Activated B cell treated with CpG ODN at 0.5 μM for 24 hours (primary cell): ENCODE measurements at places on chromosomes 12 and 14.

DNA sequence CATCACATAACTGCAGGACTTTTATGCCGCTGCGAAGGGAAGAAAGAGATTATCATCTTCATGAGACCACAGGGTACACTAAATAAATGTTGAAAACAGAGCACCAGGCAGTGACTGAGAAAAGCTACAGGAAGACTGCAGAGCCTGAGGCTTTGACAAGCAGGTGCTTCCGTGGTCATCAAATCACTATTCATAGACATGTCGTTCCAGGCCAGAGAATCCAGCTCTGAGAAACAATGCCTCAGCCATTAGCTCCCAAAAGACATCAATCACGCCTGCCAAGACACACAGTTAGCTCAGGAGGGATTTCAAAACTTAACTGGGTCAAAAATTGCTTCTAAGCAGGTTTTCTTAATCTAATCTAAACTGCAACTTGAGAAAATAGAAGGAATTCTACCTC is 47.2 kb upstream of the GARIN6 start:
- no peak for DNase-seq

- no peak for DNase-seq
Observed at GRCh38 chr14:47715330-47715729, 39.9 kb upstream of the MDGA2 start.

DNA sequence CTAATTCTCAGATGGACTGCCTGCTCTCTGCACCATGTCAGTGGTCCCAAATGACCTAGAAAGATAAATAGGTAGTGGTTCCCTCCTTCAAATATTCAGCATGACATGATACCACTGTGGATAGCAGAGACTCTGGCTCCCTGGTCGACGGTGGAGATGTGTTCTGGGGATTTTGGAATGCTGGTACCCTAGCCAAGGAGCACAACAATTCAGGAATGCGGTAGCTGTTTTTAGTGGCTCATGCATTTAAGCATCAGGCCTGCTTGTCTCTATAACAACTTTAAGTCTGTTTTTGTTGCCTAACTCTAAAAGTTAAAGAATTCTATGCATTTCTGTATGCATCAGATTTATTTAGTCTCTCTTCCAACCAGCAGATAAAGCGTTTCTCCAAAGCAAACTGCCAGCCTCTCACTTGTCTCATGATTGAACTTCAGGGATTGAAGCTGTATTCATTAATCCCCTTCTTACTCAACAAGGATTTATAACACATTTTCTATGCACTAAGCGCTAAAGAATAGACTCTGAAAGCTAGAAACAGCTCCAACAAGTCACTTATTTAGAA is 164.9 kb upstream of the BMP4 start:
- no peak for DNase-seq

GRCh38 chr14:95237958-95238340 is 80.6 kb upstream of the DICER1 start:
- no peak for DNase-seq

DNA sequence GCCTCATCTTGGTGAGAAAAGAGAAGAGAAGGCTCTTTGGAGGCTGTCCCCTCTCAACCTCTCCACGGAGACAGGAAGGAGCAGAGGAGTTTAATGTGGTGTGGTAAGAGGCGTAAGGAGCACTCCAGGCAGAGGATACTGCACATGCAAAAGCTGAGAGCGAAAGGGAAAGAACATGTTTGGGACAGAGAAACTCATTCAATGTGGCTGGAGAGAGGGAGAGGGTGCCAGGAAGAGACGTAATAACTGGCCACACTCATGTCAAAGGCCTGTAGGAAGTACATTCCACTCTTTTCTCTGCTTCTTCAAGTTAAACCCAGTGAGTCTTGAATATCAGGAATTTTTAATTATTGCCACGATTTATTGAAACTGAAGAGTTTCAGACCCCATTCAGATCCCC is 12.0 kb downstream of the VDR start:
- DNase-seq: no peak

GRCh38 chr12:48350249-48351021 is at the start of gene ZNF641:
ZNF641 (minus strand) TSS chr12:48350919; CDS start chr12:48348090, 2,829 bp downstream.
- DNase-seq: peak; percentile 73

- DNase-seq: no peak
Observed at GRCh38 chr12:96486751-96487613, 2.4 kb upstream of the CFAP54 start.

- DNase-seq: no peak
Observed at GRCh38 chr12:101823891-101824290, 6.9 kb downstream of the GNPTAB start.

GRCh38 chr12:32946504-32947131 is 50.0 kb upstream of the PKP2 start:
- DNase-seq: no peak

GRCh38 chr12:51589557-51590176 is 1.4 kb upstream of the SCN8A start:
- DNase-seq: no peak

- peak; percentile 40 for DNase-seq
Observed at GRCh38 chr12:57620936-57621496, 9.8 kb downstream of the ARHGEF25 start.

GRCh38 chr12:62749586-62749985 is 185.4 kb downstream of the PPM1H start:
- DNase-seq: no peak

GRCh38 chr14:64232095-64232838 is 61.9 kb downstream of the ESR2 start:
- no peak for DNase-seq

DNA sequence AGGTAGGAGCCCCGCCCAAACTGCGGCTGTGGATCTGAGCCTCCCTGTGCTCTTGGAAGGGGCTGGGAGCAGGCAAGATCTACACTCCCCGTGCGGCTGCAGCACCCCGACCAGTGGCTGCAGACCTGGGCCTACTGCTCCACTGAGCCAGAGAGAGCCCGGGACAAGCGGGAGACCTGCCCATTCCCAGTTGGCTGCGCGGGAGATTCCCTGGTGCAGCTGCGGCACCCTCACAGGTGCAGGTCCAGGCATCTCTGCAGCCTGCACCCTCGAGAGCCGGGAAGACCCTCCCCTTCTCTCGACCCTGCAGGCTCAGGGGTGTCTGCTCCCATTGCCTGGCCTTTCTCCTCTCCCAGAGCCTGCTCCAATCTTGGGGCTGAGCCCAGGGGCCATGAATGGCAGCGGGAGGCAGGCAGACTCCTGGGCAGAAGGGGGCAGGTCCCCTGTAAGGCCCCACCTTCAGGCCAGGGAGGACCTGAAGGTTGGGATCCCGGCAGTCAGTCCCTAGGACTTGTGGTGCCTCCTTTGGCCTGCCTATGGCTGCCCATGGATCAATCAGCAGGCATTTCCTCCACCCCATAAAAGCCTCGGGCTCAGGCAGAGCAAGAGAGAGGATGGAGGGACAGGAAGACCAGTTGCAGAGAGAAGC is 8.8 kb upstream of the A2M start:
- no peak for DNase-seq

- DNase-seq: no peak
Observed at GRCh38 chr14:88166616-88167015, 156.5 kb downstream of the KCNK10 start.

- no peak for DNase-seq
Observed at GRCh38 chr14:26172396-26172795, 425.4 kb downstream of the NOVA1 start.

DNA sequence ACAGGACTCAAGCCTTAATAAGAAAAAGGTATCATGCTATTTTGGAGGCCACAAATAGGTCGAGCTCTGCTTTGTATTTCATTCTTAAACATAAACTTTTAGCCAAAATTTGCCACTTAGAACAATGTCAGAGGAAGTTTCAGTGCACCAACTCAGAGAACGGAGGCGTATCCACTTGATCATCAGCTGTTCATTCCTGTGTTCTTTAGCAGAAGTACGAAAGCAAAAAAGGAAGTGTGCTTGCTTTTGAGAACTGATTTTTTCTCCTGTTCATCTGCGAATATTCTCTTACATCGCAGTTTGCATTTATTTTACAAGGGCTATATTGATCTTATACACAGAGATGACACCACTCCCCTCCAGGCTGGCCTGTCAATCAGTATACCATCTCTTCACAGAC is 188.6 kb upstream of the SOX5 start:
- DNase-seq: no peak

DNA sequence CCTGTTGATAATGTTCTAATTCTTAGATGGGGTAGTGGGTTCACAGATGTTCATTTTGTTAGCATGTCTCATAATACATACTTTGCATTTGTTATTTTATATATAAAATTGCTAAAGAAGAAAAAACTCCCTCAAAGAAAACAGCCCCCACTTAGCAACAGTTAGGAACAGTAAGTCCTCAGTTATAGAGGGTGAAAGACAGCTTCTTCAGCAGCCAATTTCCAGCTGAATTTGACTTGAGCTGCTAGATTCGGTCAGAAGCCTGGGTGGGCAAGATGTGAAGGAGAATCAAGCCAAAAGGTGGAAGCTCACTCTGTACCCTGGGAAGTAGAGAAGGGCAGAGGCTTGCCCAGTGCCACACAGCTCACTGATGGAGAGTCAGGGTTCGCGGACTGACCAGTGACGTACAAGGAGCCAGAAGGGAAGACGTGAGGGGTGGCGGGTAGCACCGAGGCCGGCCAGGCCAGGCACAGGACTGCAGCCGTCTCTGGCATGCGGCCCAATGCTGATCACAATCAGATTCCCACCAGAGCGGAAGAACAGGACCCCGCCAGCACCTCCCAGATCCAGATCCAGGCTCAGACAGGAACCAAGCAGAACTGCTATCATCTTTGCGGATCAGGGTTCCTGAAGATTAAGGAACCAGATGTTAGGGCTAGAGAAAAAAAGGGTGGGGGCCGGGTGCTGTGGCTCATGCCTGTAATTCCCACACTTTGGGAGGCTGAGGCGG is 30.4 kb upstream of the VWF start:
- no peak for DNase-seq

GRCh38 chr12:128617304-128617833 is 206.4 kb downstream of the SLC15A4 start:
- no peak for DNase-seq

DNA sequence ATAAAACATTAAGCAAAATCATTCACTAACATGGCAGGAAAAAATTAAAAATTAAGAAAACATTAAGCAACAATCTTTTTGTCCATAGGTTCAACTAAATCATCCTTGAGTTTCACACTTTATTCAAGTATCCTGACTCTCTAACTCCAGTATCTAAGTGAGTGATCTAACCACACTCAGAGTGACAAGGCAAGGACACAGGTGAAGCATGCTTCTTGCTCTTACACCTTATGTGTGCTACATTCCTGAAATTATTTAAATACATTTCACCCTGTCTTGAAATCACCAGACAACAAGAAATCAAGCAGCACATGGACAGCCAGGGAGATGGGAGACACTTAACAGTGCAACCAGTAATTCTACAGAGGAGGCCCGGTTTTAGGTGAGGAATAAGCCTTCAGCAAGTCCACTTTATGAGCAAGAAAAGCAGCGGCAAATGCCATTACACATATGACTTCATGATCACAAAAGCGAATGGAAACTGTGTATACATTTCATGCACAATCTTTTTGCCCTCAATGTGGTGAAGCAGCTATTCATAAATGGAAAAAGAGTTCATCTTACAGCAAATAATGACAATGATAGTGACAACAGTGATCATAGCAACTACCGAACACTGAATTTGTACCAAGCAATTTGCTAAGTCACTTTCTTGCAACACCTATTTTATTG is 37.4 kb downstream of the PHLDA1 start:
- DNase-seq: no peak

DNA sequence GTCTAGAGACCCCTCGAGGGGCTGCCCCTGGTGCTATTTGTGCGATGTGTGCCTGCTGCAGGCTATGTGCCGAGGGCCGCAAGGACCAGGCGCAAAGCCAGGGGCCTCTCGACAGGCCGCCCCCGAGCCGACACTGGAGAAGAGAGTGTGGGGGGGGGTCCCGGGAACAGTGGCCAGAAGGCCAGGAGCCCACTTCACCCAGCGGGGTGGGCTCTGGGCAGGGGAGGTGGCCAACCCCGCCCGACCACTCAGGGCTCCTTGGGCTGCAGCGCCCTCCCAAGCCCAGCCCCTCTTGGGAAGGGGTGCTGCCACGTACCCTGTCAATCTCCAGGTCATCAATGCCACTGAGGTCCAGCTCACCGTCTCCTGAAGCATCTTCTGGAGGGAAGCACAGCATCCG is 28.6 kb upstream of the BTBD6 start:
- no peak for DNase-seq

- DNase-seq: no peak
Observed at GRCh38 chr14:57022608-57023007, 212.3 kb upstream of the OTX2 start.

DNA sequence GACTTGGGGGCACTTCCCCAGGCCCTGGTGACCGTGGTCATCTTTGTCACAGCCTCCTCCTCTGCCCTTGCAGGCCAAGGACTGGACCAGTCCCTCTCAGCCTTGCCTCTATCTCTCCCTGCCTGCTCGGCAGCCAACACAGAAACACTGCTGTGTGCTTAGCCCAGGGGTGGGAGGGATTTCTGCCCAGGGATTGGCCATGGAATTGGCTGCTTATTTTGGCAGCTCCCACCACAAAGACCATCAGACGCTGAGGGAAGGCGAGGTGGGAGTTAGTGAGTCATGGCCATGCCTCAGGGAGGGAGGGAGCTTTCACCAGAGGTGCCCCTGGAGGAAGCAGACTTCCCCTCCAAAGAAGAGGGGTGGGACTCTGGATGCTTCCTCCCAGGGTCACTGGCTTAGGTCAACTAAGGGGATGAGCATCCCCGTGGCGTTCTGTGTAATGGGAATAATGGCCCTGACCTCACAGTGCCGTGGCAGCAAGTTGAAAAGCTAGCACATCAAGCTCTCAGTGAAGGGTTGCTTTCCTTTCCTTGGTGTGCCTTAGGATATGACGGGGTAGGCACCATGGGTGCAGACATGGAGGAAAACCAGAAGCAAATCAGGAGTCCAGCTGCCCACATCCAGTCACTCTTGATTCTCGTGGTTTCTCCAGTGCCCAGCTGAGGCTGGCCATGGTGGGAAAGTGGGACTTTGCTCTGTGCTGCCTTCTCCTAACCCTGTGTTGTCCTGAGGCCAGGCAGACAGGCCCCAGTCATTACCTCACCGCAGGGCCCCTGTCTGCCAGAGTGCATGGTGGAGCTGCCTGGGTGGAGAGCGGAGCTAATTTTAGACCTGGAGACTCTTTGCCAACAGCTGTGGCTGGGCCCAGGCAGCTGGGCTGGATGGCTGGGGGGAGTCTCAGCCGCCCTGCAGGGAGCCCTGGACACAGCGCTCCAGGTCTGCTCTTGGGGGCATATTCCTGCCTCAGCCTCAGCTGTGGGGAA is 21.4 kb downstream of the B4GALNT3 start:
- DNase-seq: no peak

GRCh38 chr14:49050822-49051221 is 535.4 kb downstream of the RPS29 start:
- no peak for DNase-seq

- DNase-seq: no peak
Observed at GRCh38 chr14:65132855-65133254, 30.5 kb upstream of the MAX start.
